Umbilical cord (tissue), 2 donors: ENCODE measurements at places on chromosomes 1 and 21. TPM values are rescaled to one million over a fixed set of nuclear protein-coding genes. Genes with fewer than 3 reads are reported as not detected.

GRCh38 chr1:218030846-218031245 lies 254.2 kb upstream of the RRP15 start:
- no peak for DNase-seq

DNA sequence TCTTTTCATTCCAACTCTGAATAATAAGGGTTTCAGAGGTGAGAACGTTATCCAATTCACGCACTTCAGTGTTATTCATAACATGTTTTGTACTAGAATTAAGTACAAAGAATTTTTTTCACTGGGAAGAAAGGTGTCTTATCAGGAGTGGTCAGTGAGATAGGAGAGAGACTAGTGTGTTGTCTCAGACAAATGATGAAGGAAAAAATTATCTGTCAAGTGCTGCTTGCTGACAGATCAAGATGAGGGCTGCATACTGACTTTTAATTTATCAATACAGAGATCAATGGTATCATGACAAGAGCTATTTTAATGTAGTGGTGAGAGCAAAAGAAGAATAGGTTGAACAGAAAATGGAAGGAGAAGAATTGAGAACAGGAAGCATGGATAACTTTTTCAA lies 402.4 kb downstream of the KCNT2 start:
- no peak for DNase-seq

DNA sequence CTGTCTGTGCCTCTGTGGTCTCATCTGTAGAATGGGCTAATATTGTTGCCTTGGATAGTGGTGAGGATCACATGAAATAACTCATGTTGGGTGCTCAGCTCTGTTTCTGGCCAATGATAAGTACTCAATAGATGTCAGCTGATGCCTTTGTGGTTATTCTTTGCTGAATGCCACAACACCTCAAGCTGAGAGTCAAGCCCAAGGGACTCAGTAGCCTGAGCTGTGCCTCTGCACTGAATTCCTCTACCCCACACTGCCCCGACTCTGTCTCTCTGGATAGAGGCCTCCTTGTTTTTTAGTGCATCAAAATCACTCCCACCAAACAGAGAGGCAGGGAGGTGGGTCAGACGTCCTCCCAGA lies 196.1 kb upstream of the VAMP3 start:
- DNase-seq = no peak

CR1L gene
- total RNA-seq = not detected

ALX3 gene
- 0.48 TPM for total RNA-seq

DNA sequence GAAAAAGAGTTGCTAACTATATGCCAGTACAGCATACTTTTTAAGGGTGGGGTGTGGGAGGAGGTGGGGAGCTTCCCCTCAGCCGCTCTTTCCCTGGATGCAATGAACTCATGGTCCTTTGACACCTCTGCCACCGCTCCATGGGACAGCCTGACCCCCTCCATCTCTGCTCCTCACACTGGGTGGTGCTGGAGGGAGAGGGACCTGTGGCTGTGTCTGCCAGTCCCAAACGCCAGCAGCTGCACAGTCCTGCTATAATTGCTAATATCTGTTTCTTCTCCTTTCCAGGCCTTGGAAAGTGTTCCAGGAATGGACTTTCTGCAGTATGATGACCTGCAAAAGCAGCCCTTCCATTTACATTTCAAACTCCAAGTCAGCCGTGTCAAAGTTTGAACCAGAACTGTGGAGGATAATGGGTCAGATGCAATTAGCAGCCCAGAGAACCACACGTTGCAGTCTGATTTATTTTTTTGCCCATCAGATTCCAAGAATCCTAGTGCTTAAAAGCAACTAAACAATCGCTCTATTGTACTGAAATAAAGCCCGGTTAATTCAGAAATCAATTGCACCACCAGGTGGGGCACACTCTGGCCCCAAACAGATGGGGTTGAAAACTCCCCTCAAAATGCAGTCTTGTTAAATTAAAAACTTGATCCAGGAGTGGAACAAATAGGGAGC lies 160.7 kb upstream of the LMO4 start:
- DNase-seq = no peak

LRRC3 gene
- total RNA-seq = 4.3 TPM

GRCh38 chr1:41898191-41898713 lies 20.5 kb downstream of the HIVEP3 start:
- DNase-seq = no peak

- no peak for DNase-seq
Observed at GRCh38 chr1:230794871-230795605, 47.9 kb downstream of the CAPN9 start.

- DNase-seq = no peak
Observed at GRCh38 chr1:212484701-212485570, 52.2 kb downstream of the NENF start.

ENO1 gene
- 842 TPM for total RNA-seq

GRCh38 chr1:154440036-154440804 lies 35.1 kb downstream of the IL6R start:
- no peak for DNase-seq

GRCh38 chr1:9890224-9890731 lies 19.8 kb downstream of the CTNNBIP1 start:
- DNase-seq = peak; percentile 95

GJA5 gene
- total RNA-seq = 32.5 TPM

DNA sequence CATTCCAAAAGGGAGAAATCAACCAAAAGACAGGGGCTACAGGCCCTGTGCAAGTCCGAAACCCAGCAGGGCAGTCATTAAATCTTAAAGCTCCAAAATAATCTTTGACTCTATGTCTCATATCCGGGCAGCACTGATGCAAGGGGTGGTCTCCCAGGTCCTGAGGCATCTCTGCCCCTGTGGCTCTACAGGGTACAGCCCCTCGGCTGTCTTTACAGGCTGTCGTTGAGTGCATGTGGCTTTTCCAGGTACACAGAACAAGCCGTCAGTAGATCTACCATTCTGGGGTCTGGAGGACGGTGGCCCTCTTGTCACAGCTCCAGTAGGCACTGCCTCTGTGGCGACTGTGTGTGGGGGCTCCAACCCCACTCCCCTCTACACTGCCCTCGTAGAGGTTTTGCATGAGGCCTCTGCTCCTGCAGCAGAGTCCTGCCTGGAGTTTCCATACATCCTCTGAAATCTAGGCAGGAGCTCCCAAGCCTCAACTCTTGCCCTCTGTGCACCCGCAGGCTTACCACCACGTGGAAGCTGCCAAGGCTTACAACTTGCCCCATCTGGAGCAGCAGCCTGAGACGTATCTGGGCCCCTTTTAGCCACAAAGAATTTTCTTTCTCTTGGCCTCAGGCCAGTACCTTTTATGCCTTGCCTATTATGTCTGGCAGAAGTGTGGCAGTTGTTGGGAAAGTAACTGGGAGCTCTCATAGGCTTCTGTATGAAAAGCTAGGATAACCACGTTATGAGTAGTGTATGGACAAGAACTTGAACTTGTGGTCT lies 52.5 kb downstream of the POU2F1 start:
- peak; percentile 19 for DNase-seq

STIL gene
- total RNA-seq = 3.6 TPM

- DNase-seq = no peak
Observed at GRCh38 chr1:206496131-206496793, 11.1 kb upstream of the RASSF5 start.

GRCh38 chr1:23426828-23427227 lies 2.3 kb upstream of the TCEA3 start:
- no peak for DNase-seq

DNA sequence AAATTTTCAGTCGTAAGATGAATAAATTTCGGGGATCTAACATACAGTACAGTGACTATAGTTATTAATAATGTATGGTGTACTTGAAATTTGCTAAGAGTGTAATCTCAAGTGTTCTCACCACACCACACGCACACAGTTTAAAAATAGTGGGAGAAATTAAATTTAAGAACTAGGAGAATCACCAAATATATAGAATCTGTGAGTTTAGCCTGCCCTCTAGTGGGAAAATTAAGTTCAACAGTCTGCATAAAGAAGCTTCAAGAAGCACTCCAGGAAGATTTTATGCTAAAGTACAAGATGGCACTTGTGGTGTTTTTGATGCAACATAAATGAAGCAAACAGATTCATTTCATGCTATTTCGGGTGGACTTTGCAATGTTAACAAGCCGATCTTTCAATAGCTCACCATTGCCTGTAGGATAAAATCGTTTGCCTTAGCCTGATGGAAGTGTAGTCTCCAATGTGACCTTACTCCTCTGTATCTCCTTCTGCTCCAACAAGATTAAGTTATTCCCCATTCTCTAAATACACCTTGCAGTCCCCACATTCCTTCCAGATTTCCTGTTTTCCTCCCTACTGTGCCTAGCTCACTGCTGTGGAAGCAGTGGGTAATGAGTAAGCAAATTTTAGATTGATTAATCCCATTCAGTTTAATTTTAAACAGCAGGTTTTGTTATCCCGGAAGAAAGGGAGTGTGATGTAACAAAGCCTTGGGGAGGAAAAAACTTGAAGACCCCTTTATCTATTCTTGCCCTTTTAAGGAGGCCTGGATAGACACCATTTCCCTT lies 8.7 kb upstream of the PIK3C2B start:
- DNase-seq = peak; percentile 89

DNA sequence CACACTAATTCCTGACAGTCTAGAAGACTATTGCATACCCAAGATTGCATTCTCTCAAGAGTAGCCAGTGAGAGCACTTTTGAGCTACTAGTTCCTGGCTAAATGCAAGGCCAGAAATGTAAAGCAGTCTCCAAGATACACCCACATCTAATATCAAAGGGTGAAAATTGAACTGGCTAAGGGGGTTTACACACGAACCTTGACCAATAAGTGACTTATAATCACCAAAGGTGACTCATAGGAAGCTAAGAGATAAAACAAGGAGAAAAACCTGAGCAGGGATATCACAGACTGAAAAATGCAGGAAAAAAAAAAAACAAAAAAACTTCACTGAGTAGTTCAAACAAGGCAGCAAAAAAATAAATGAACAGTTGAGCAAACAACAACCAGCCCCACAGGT lies 172.2 kb upstream of the RRP15 start:
- no peak for DNase-seq

DNA sequence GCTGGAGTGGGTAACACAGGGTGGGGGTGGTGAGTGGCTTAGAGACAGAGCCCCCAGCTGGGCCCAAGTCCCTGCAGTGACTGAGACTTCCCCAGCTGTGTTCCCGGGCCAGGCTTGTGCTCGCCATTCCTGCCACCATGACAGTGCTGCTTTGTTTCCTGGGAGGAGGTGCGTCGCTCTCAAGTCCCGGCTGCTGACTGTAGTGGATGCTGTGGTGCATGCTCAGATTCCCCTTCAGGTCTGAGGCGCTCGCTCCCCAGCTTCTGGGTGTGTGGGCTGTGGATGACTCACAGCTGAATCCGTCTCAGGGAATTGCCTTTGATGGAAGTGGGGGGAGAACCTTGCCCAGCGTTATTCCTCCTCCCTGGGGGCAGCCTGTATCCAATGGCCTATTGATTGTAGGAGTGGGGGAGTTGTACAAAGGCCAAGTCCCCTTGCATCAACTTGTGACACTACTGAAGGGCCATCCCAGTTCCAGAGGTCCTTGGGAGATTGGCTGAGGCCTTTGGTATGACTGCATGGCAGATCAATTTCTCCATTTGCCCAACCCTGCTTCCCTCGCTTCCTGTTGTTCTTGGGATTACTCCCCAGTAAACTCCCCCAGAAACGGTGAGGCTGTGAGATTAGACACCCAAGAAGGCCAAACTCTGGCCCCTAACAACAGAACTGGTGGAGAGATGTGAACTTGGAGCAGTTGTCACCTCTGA lies 17.8 kb upstream of the POU3F1 start:
- DNase-seq = peak; percentile 43

MAP1LC3C gene
- 3.9 TPM for total RNA-seq

ACTA1 gene
- total RNA-seq = 4.6 TPM

TMCO2 gene
- not detected for total RNA-seq

GRCh38 chr21:25583370-25584130 lies 23.7 kb downstream of the MRPL39 start:
- DNase-seq = no peak

GRCh38 chr1:61353797-61354406 lies 271.5 kb downstream of the NFIA start:
- DNase-seq = no peak

DNA sequence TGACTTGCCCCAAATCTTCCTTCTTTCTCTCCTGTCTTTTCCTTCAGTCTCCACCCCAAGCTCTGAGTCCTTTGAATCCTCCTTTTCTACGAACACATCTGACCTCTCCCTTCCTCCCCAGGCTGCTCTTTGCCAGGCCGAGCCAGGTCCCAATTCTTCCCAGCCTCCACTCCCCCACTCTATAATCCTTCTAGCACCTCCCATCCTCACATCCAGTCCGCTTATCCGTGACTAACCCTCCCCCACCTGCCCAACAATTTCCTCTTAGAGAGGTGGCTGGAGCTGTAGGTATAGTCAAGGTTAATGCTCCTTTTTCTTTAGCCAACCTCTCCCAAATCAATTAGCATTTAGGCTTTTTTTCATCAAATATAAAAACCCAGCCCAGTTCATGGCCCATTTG lies 9.5 kb upstream of the HPDL start:
- DNase-seq = no peak

- DNase-seq = peak; percentile 54
Observed at GRCh38 chr1:178939338-178940067, 68.6 kb upstream of the ANGPTL1 start.

SPATA17 gene
- total RNA-seq = 20.9 TPM

GRCh38 chr21:35252831-35253230 lies 203.7 kb upstream of the RUNX1 start:
- no peak for DNase-seq

CLIC4 gene
- 335 TPM for total RNA-seq

DNA sequence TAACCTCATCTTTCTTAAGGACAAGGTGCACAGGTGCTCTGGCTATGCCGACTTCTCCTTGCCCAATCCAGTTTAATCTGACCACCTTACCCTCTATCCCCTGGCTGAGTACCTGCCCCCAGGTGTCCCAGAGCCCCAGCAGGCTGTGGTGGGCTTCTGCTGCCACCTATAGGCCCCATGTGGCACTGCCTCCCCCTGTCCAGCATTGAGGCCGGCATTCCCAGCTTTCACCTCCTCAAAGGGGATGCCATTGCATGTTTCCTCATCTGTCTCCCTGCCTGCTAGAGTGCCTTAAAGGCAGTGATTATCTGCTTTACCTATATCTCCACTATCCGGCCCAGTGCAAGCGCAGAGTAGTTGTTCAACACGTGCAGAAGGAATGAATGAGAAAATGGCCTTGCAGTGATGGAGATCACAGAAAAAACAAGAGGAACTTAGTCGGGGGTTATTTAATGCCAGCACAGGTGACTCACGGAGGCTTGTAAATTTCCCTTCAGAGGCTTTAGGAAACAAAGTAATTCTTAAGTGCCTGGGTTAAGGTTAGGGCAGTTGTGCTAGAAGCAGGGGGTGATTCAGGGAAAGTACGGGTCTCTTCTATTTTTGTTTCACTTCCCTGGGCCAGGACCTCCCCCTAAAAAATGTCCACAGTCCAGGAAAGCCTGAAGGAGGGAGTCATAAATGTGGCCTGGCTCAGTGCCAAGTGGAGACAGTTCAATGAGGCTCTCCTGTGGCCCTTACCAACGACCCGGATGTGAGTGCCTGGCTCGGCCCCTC lies 131.8 kb upstream of the NGF start:
- DNase-seq = peak; percentile 17

CSF3R gene
- 10.1 TPM for total RNA-seq

- DNase-seq = peak; percentile 3
Observed at GRCh38 chr21:15947677-15948076, 217.9 kb downstream of the USP25 start.

DCST1 gene
- not detected for total RNA-seq

ZFYVE9 gene
- 27.9 TPM for total RNA-seq
